T-cell (primary cell): ENCODE measurements at places on chromosomes 13 and 19. TPM values are rescaled to one million over a fixed set of nuclear protein-coding genes. Genes with fewer than 3 reads are reported as not detected.

DNA sequence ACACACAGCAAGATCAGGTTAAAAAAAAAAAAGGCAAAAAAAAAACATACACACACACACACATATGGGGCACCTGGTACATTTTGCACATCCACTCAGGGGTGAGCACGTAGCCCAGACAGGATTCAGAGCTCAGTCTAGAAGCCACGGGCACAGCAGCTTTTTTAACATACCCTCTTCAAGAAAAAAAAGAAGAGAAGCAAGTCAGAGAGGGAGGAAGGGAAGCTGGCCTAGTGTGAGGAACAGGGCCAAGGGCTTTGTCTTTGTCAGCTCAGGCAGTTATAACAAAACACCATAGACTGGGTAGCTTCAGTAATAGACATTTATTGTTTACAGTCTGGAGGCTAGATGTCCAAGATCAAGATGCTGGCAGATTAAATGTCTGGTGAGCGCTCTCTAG is 2.3 kb upstream of the TPM4 start:
- no peak for DNase-seq

DNA sequence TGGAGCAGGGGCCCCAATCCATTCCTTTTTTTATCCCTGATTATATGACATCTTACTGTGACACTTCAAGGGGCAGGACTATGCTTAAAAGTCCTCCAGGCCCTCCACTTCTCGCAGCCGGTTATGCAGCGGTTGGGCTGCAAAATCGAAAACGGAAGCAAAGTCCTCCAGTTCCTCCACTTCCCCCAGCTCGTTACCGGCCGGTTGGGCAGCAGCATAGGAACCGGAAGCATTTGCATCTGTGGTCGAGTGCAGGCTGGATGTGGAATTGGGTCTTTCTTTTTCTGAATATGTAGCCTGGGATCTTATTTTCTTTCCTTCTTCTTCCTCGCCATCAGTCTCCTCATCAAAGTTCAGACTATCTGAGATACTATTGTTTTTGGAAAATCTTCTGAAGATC is 46.1 kb downstream of the OXGR1 start:
- DNase-seq: no peak

GRCh38 chr13:22223411-22223810 is 552.5 kb downstream of the FGF9 start:
- no peak for DNase-seq

- no peak for DNase-seq
Observed at GRCh38 chr19:41076286-41076685, 12.0 kb upstream of the CYP2A13 start.

- DNase-seq: no peak
Observed at GRCh38 chr13:83839146-83839545, 43.1 kb downstream of the SLITRK1 start.

- no peak for DNase-seq
Observed at GRCh38 chr19:54042989-54043388, 20.7 kb downstream of the VSTM1 start.

DNA sequence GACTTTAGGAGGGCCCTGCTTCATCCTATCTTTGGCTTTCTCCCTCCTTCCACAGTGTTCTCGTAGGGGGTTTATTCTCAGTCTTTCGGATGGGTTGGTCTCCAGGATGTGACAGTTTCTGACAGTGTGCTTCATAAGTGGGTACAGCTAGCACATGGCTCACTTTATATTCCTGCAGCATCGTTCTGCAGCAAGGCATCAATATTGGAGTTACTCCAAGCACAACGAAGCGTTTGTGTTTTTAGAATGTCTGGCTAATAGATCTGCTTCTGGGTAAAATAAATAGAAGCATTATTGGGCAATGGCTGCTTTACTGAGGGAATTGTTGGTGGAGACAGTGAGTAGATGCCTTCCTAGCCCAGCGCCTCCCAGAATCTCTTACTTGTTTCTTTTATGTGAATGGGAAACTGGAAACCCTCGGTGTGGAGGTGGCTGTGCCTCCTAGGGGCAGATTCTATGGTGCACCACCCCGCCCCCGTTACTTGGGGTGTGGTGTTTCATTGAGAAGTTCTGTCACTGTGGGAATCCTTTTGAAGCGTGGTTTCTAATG is 2.0 kb downstream of the FARP1 start:
- DNase-seq: no peak

GRCh38 chr13:42752731-42753130 is 28.7 kb upstream of the FAM216B start:
- no peak for DNase-seq

GRCh38 chr19:43438291-43439031 is 23.8 kb downstream of the TEX101 start:
- no peak for DNase-seq

GRCh38 chr19:1218751-1219567 is 13.4 kb downstream of the STK11 start:
- no peak for DNase-seq

- DNase-seq: no peak
Observed at GRCh38 chr13:111861766-111862366, 205.1 kb upstream of the SOX1 start.

DNA sequence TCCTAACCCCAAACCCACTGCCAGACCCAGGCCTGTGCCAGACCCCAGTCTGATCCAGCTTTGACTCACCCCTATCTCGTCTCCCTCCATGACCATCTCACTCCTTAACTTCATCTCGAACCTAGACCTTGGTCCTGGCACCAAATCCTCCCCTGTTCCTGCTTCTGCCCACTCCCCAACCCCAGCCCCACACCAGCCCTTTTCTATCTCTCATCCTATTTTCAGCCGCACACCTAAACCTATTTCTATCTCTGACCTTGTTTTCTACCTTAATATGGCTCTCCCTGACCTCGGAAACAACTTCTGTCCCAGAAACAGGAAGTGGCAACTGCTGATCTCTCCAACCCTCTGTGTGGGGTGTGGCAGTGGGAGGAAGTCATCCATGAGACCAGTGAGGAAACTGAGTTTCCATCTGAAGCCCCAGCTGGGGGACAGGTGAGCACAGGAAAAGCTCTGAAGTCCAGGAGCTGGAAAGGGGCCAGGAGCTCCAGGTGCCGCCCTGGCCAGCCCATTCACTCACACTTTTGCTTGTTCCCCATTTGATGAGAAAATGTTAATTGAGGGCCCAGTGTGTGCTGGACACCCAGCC is 13.7 kb downstream of the PTH2 start:
- DNase-seq: no peak

DNA sequence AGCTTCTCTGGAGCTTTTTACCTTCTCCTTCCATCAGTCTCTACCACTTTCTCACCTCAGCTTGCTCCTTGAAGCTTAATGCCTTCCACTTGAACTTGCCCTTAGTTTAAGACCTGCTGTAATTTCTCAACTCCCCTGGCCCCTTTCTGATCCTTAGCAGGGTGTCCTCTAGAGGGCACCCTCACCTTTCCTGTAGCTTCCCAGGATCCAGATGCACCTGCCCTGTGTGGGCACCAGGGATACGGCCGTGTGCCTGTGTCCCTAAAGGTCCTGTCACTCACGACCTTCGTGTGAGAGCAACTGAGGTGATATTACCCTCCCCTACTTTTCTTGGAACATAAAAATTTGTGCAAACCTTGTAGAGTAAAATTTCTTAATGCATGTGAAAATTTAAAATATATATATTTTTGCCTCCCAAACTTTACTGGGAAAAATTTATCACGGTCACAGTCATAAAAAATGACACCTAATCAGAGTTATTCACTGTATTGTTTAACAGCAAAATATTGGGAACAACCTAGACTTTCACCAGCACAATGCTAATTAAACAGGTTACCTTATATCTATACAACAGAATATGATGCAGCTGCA is 46.4 kb downstream of the PSG3 start:
- DNase-seq: no peak

Gene PLK5
- total RNA-seq: not detected

DNA sequence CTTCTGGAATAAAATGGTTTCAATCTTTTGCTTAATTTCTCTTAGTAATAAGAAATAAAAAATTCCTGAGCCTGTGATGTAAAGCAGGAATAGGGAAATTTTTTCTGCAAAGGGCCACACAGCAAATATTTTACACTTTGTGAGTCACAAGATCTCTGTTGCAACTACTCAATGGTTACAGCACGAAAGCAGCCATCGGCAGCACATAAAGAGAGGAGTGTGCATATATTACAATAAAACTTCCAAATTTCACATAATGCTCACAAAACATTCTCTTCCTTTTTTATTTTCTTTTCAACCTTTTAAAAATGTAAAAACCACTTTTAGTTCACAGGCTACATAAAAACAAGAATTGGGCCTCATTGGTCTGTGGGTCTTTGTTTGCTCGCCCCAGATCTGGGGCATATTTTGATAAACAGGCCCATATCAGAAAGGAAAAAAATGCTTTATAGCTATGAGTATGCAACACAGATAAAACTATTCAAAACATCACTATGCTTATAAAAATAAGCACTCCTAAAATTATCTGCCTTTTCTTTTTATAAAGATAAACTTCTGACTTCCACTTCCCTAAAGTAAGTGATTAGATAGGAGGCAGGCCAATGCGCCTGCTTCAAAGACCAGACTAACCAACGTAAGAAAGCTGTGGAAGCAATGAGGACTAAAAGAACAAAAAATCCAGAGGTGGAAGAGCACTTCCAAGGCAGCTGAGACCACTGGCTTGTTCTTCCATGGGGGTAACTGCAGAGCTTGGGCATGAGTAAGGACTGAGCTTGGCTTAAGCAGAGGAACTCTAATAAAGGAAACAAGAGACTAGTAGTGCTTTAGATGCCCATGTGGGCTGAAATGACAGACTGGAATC is 26.5 kb downstream of the MYCBP2 start:
- no peak for DNase-seq

DNA sequence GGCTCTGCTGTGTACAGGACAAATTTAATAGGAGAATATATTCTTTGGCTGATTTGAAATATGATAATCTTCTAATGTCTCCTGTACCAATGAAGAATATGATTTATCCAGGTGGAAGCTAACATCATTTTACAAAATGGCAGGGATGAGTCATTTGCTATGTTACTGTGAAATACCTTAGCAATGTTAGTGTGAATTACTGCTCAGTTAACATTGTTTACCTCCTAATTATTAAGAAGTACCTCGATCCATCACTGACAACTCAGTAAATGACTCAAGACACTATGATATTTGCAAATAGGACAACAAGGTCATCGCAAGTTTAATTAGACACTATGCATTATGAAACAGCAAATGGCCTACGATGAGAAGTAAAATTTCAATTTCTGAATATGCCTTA is 309.1 kb upstream of the EDNRB start:
- DNase-seq: no peak
